ENCODE measurements at places on chromosomes 7 and 10.

GRCh38 chr10:86295791-86296190 is 70.8 kb downstream of the GRID1 start:
- no peak for DNase-seq

DNA sequence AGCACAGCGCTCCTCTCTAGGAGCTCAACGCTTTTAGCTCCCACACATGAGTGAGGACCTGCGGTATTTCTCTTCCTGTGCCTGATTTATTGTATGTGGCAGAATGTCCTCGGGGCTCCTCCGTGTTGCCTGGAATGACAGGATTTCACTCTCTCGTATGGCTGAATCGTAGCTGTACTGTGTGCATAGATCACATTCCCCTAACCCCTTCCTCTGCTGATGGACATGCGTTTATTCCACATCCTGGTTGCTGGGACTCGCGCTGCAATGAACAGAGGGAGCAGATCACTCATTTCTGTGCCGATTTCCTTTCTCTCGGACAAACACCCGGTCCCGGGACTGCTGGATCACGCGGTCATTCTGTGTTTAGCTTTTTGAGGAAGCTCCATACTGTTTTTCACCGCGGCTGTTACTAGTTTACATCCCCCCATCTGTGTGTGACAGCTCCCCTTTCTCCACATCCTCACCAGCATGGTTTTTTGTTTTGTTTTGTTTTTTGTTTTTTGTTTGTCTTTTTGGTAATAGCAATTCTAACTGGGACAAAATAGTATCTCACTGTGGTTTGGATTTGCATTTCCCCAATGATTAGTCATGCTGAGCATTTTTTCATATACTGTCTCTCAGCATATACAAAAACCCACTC is 76.3 kb downstream of the FOXL3 start:
- DNase-seq, result no peak

DNA sequence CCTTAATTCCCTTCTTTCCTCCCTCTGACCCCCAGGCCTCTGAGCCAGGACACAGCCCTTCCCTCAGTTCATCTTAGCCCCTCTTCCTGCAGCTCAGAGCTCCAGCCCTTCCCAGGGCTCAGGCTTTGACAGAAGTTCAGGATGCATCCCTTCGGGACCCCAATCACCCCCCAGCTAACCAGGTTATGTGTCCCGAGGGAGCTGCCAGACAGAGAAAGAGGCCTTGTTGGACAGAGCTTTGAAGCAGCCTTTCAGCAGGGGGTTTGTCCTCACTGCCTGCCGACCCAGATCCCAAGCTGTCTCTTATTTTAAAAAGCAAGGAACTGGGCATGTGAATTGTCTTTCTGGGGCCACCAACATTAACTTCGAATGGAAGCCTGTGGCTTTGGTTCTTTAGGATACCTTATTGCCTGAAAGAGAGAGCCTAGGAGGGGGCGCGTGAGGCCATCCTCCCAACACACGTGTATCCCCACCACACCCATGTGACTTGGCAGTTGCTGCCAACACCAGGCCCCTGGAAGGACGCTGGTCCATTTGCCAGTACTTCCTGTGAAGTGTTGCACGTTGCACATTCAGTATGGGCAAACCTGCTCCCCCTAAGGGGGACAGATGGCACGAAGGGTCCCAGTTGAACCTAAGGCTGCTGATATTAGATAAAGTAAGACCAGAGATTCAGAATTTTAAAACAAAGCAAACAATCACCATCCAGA is 858 bp downstream of the CCDC136 start:
- DNase-seq, result peak; percentile 81

DNA sequence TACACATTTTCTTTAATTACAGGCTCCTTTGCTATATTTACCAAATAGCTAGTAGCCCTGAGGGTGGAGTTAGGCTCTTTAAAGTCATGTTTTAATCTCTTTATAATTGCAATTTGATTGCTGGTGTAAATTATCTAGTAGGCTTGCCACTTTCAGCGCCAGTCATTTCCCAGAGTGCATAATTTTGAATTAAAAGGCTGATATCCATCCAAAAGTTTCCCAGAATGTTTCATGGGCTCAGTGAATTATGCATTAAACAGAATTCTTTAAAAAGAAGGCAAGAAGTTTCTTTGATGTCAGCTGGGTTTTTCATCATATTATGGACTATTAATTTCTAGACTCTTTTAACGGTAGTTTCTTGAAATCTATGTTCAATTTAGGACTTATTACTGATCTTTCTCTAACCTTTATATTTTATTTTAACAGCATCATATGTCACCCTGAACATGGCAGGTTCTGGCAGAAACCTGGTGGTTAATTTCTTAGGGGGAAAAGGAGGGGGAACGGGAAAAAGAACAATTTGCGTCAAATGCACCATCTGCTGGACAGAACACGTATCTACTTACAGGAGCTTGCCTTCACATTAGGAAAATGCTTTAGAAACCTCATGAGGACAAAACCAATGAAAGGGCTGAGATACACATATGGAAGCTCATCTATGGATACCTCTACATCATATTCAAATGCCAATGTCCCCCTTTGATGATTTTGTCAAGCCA is 171.1 kb downstream of the GRM3 start:
- DNase-seq, result peak; percentile 17

DNA sequence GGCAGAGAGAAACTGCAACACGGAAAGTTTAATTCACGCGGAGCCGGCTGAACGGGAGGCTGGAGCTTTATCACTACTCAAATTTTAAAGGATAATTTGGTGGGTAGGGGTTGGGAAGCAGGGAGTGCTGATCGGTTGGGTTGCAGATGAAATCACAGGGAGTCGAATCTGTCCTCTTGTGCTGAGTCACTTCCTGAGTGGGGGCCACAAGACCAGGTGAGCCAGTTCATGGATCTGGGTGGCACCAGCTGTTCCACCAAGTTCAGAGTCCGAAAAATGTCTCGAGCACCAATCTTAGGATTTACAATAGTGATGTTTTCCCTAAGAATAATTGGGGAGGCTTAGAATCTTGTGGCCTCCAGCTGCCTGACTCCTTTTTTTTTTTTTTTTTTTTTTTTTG is 3.6 kb upstream of the PRAP1 start:
- DNase-seq, result no peak

GRCh38 chr10:12842310-12842709 is 159.2 kb downstream of the CCDC3 start:
- no peak for DNase-seq

- DNase-seq, result no peak
Observed at GRCh38 chr7:136877990-136878389, 9.5 kb downstream of the CHRM2 start.

GRCh38 chr7:75694638-75695399 is 43.9 kb downstream of the HIP1 start:
- DNase-seq, result peak; percentile 49

Data from hematopoietic multipotent progenitor cell treated with erythropoietin and hydrocortisone succinate and interleukin-3 and kit ligand, for 8 days (in vitro differentiated cells).